ENCODE measurements at places on chromosomes 3 and 15.
A peak's percentile ranks its signal among the peaks of the same experiment; 100 is the strongest.

DNA sequence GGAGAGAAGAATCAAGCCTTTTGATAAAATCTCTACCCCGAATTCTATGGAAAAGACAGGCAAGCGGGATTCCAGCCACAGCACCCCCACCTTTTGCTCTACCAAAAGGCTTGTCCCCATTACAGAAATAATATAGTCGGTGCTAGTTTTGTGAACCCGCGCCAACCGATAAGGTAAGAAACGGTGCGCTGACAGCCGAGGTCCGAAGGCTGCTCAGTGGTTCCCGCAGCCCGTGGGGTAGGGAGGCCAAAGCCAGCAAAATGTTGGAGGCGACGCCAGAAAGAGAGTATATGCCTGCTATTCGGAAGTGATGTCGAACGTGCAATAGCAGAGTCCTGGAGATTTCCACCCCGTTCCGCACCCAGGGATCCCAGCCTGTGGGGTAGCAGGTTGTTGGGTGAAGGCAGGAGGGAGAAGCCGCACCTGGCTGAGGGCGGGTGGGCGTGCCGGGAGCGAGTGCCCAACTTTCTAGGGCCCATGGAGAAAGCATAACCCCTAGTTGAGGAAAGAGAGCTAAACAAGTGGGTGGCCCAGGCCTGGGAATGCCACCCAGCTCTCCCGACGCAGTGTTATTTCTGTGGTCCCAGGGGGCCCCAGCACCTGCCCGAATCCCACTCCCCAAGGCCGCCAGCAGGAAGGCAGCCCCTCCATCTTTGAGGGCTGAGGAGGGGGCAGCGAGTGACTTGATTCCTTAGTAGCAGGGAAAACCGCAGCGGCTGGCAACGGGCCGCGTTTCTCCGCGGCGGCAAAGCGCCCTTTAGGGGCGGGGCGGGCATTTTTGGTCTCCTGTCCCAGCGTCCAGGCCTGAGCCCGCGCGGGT lies 7.9 kb upstream of the SOX2 start:
- no peak for DNase-seq

DNA sequence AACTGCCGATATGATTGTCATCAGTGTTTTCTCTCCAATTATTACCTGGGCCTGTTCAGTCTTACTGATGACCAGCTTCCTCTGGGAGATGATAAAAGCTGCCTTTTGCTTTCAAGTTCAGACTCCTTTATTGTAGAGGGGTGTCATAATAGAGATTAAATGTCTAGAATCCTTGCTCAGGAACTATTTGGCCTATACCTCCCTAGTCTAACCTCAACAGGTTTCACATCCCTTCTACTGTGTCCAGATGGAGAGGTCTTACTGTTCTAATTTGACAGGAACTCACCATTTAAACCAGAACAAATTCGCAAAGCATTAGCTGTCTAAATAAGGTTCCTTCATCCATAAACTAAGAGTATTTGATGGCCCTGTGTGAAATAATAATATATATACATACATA lies 88.0 kb downstream of the BCHE start:
- no peak for DNase-seq

DNA sequence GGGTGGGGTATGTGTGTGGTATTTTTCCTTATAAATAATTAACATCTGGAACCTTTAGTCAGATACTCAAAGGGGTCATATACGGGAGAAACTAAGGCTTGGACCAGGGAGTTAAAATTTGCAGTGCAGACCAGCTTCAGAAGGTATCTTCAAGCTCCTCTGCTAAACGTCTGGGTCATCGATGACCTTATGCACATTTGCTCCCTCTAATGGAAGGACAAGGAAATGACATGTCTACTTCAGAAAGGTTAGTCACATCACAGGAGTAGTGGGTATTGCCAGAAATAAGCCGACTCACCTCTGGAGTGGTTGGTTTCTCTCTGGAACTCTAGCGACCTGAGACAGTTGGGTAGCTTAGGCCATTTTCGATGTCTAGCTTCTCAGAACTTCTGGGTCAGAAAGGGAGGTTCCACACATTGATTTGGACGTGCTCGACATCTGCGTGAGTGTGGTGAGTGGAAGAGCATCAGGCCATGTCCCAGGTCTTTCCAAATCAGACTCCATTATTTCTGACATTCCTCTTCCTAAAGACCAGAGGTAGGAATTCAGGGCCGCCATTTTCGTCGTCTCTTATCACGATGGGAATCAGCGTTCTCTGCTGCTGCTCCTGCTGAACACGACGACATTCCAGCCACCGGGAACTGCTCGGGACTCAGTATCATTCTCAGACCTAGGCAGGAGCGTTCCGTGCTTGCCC lies 31.8 kb upstream of the RASA2 start:
- peak; percentile 83 for DNase-seq

DNA sequence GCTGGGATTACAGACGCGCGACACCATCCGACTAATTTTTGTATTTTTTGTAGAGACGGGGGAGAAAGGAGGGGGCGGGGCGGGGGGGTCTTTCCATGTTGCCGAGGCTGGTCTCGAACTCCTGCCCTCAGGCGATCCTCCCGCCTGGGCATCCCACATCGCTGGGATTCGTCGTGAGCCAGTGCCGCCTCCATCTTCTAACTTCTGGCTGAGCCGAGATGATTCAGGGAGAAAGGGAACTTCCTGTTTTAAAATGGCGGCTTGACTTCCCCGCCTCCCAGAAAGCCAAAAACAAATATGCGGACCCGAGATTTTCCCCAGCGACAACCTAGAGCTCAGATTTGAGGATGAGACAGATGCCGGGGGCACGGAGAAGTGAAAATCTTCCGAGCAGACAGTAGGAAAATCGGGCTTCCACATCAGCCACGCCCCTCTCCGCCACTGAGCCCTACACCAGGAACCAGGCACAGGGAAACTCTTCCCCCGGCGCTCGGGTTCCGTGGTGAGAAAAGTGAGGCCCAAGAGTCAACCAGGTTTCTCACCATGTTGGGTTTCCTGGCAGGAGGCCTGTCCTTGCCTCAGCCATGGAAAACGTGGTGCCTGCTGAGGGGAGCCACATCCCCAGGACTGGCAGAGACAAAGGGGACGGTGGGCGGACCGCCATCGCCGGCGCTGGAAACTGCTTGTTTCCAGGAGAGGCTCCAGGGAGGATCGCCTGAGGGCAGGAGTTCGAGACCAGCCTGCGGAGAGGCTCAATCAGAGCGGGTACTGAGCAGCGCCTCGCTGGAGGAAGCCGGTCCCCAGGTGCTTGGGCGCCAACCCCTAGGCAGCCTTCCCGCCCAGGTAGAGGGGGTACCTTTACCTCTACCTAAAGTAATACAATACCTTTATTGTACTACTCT lies 18.7 kb downstream of the CHST14 start:
- no peak for DNase-seq

- no peak for DNase-seq
These were observed 105.7 kb downstream of the ANO10 start for GRCh38 chr3:43515970-43516635.

DNA sequence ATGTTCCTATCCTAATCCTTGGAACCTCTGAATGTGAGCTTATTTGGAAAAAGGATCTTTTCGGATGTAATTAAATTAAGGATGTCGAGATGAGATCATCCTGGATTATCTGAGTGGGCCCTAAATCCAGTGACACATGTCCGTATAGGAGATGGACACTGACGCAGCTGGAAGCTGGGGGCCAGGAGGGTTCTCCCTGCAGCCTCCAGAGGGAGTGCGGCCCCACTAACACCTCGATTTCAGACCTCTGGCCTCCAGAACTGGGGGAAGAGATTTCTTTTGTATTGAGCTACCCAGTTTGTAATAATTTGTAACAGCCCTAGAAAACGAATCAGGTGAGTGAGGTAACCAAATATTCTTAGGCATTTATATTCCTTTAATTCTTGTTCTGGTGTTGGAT lies 2.5 kb downstream of the DNAJB8 start:
- DNase-seq = no peak
